Common myeloid progenitor, CD34-positive (primary cell): ENCODE measurements at places on chromosomes 4 and X.

- DNase-seq: peak; percentile 38
Observed at GRCh38 chrX:23783589-23784469, 856 bp downstream of the SAT1 start.

DNA sequence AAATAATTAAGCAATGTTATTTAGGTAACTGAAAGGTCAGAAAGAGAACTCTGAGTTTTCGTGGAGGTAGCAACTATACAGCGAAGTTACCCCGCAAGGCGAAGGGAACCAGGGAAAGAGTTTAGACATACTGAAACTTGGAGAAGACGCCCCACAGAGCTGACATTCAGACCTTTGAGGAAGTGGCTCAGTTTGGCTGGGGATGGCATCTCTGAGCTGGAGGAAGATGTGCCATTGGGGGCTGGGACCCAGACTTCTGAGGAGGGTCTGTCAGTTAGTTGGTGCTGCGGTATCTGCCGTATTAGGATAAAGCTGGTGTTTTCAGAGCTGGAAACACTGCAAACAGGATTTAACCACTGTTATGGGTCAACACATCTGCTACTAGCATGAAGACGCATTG is 156.6 kb downstream of the ANKRD50 start:
- no peak for DNase-seq

DNA sequence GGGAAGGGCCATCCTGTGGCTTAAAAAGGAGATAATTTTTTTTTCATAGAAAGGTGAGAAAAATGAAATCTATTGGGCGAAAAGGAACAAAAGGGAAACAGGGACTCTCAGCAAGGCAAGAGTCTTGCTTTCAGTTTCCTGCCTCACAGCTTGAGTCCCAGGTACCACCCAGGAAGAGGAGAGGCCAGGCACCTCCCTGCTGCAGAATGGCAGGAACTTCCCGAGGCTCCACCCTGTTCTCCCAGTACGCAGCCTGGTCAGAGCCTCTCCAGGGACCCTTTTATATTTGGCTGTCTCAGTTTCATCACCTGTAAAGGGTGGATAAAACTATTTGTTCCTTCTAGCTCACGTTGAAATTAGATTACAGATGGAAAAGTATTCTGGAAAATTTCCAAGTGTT is 33.8 kb downstream of the UCHL1 start:
- DNase-seq: no peak

DNA sequence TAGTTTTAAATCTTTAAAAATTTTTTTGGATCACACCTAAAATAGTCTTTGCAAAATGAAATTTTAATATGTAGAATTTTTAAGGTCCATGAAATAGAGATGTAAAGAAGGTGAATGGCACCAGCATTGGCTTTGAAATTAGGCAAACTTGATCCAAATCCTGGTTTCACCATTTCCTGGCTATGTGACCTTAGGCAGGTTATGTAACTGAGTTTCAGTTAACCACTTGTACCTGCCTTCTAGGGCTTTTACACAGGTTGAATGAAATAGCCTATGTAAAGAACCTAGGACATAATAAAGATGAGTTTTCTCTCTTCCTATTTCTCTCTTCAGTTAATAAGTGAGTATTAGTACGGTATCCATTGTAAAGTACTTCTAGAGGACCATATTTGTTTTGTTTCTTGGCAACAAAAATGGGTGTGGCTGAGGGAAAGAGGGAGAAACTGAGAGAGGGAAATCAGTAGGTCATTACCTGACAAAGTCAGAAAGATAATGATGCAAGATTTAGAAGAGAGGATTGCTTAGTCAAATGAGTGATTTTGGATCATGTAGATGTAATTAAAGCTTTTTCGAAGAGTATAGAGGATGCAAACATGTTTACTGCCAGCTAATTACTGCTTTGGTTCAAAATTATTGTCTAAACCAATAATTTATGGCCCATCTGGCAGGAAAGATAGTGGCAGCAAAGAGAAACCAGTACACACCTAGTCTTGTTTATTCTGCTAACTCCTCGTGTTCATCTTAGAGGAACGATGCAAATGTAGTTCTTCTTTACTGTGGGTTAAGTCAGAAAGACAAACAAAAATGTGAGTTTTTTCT is 81.9 kb downstream of the PDLIM5 start:
- peak; percentile 31 for DNase-seq

DNA sequence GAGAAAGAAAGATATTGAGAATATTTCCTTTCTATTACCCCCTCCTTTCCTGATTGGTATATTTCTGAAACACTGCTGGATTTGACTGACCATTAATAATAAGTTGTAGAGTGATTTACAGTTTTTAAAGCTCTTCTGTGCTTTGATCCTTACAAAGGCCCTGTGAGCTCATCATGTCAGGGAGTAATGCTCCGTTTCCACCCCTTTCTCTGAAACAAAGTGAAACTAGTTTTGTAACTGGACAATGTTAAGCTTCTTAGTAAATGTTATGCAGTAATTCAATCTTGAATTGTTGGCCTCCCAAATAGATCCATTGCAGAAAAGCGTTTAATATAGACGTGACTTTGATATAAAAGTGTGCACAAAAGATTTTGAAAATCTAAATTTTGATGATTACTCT is 190.1 kb upstream of the GNPDA2 start:
- peak; percentile 59 for DNase-seq

DNA sequence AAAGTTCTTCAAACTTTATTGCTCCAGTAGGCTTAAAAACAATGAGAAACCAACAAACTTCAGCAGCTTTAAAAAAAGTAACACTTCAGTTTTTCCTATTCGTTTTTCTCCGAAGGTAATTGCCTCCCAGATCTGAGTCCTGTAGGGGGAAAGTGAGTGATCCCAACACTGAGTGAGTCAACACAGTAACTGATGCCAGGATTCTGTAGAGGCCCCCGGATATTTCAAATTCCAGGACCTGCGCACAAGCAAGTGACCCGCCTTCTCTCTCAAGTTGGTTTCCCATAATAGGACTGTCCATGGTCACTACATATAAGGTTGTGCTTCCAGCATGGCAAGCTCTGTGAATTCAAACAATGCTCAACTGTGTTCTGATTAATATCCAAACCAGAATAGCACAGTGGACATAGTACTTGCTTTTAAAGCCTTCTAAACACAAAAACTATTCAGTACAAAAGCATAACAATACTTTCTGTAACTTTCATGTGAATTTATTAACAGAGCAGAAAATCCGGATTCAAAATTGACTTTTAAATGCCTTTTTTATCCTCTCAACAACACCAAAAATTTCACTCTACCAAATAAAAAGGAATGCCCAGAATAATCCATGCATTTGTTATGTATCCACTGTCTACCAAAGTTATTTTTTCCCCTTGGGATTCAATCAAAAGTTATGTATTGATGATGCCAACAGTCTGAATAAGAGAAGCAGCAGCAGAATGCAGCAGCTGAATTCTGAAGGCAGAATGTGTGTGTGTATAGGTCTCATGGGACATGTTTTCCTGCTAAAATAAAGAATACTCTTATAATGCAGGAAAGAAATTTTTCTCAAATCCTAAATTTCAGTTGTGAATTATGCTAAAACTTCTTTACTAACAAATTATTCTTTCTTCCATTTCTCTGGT is at the start of gene DMD:
Gene DMD, minus strand, starts transcription at position 194 of the 905 bp plus-strand sequence. CDS start 237 bp downstream, outside the sequence.
- DNase-seq: no peak

DNA sequence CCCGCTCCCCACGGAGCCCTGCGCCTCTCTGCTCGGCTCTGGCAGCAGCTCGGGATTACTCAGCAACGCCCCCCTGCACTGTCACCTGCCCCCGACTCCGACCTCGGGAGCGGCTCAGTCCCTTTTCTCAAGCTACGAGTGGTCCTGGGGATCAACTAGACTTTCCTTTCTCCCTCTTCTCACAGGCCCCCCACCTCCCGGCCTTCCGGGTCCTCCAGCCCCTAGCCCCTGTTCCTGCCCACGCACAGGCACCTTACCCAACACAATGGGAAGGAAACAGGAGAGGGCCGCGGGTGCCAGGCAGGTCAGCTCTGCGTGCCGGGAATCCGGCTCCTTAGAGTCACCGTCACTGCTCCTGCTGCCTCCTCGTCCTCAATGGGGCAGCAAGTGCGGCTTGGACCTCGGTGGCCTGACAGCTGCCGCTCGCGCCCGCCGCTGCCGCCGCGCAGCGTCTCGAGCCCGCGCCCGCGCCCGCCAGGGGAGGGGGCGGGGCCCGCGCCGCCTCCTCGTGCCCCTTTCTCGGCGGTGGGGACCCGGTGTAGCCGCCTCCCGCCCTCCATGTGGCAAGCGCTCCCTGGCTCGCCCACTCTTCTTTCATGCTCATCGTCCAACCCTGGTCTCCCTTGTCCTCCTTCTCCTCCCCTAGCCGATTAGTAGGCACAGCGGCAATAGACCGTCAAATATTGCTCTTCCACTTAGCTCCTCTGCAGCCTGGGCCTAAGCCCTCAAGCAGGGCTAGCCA is at the start of gene RAB9B:
Gene RAB9B, minus strand, starts transcription at position 455 of the 742 bp plus-strand sequence. CDS start 6,473 bp downstream, outside the sequence.
- peak; percentile 86 for DNase-seq

- peak; percentile 14 for DNase-seq
Observed at GRCh38 chr4:3766785-3767569, 792 bp downstream of the ADRA2C start.

- DNase-seq: no peak
Observed at GRCh38 chr4:69058410-69059059, 37.7 kb upstream of the UGT2B7 start.

- DNase-seq: no peak
Observed at GRCh38 chr4:62627141-62627540, 1427.0 kb downstream of the ADGRL3 start.
